ENCODE measurements at places on chromosomes 2 and 18.

- DNase-seq: no peak
Measured at GRCh38 chr18:55124078-55124763, 165.0 kb upstream of the CCDC68 start.

DNA sequence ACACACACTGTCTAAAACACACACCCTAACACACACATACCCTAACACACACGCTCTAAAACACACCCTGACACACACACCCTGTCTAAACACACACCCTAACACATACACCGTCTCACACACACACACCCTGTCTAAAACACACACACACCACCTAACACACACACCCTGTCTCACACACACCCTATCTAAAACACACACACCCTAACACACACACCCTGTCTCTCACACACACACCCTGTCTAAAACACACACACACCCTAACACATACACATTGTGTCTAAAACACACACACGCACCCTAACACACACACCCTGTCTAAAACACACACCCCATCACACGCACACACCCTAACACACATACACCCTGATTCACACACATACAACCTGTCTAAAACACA is 54.1 kb downstream of the HDAC4 start:
- no peak for DNase-seq

- DNase-seq: no peak
Measured at GRCh38 chr18:35268821-35269220, 21.2 kb downstream of the ZSCAN30 start.

DNA sequence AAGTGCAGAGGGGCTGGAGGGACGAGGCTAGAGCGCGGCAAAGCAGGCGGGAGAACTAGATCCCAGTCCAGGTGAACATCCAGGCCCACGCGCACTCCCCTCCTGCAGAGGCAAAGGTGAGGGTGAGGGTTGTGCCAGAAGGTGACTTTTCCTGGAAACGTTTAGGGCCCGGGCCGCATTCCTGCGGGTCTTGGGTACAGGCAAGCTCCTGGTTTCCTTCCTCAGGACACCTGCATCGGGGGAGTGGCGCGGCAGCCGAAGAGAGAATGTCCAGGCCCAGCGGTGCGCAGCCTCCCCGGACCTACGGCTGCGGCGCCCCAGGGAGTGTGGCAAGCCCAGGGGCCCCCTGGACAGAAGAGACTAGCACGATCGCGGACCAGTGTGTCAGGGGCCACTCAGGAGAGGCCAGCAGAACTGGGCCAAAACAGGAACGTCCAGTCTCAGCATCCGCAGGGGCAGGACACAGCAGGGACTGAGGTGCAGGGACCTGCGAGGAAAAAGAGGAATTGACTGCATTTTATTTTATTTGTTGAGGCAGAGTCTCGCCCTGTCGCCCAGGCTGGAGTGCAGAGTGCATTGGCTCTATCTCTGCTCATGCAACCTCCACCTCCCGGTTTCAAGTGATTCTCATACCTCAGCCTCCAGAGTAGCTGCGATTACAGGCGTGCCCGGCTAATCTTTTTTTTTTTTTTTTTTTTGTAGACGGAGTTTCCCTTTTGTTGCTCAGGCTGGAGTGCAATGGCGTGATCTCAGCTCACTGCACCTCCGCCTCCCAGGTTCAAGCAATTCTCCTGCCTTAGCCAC is 8.7 kb upstream of the IMPA2 start:
- DNase-seq: no peak

DNA sequence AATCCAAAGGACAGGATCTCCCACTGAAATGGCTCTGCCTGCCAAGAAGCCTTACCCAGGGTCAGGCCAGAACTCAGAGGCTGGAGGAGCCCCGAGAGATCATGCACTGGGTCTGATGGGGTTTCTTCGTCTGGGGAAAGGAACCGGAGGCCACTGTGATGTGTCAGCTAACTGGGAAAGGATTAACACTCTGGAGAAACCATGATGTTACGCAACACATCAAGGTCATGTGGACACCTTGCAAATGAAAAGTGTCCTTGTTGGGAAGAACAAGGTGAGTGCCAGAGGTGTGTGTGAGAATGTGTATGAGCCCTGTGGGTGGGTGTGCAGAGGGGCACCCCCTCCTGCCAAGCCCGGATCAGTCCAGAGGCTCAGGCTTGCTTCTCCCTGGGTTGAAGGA is 86.9 kb downstream of the CRACDL start:
- no peak for DNase-seq

DNA sequence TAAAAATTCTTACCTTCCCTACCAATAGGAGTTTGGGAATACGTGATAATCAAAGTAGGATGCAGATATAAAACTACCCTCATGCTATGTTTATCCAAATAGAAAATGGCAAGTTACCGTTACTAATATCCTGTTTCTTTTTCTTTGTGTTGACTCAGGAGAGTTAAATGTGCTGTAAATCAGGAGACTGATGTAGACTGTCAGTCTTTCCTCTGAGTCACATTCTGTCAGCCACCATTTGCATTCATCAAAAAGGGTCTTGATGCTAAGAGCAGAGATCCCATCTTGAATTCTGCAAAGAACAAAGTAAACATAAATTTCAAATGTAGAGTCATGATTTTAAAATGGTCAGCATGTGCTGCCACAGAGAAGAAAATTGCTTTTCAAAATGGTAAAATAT is 712.8 kb downstream of the SOCS6 start:
- no peak for DNase-seq

DNA sequence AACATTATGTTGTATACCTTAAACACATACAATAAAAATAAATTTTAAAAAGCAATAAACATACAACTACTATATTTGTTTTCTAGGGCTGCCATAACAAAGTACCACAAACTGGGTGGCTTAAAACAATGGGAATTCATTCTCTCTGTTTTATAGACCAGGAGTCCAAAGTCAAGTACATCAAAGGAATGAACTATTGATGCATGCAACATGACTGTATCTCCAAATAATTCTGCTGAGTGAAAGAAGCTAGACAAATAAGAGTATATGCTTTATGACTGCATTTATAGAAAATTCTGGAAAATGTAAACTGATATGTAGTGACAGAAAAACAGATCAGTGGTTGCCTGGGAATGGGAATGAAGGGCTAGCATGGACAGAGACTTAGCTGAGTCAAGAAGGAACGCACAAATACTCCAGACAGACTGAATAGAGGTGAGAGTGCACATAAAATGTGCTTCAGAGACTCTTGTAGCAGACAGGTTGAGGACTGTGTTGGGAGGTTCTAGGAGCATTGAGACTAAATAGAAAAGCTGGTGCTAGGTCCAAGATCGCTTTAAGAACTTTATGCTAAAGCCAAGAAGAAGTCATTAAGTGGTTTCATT is 11.0 kb upstream of the PLA2R1 start:
- no peak for DNase-seq
